ENCODE measurements at places on chromosomes 4 and X. TPM values are rescaled to one million over a fixed set of nuclear protein-coding genes. Genes with fewer than 3 reads are reported as not detected.

- no peak overlapping the region for H3K27ac ChIP-seq
- DNase-seq, result no peak
- H3K36me3 ChIP-seq, result no peaks in the 10 kb centered on the region
- no peaks in the 10 kb centered on the region for H3K27me3 ChIP-seq
- H3K4me1 ChIP-seq, result no peaks in the 10 kb centered on the region
- H3K4me3 ChIP-seq, result no peak overlapping the region
Observed at GRCh38 chrX:1609762-1610161, 5.1 kb upstream of the ASMT start.

DNA sequence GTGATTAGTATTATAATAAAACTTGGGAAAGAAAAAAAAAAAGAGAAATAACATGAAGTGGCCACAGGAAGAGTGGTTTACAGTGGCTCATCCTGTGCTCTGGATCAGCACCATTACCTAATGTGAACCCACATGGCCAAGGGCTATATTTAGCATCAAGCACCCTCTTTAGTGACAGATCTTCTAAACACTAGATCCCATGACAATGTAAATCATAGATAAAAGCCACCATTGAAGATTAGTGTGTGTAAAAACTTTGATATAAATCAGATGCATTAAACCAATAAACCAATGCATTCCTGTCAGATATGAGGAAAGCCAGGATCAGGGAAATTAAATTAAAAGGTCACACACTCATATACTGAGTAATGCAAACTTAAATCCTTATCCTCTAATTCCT is 400.6 kb upstream of the MAGEB18 start:
- no peak overlapping the region for H3K4me3 ChIP-seq

DNA sequence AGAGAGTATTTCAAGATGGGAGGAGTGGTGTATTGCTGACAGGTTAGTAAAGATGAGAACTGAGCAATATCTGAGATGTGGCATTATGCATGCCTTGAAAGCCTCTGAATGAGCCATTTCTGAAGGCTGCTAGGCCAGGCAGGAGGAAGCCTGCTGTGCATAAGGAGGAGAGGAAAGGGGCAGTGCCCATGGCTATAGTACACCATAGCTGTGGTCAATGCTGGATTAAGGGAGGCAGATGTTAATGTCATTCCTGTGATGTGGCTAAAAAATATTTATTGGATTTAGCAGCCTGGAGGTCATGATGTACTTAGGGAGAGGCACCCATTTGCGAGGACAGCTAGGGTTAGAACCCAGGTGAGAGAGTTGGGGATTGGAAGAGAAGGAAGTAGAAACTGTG is 130.0 kb upstream of the LNX1 start:
- no peaks in the 10 kb centered on the region for H3K36me3 ChIP-seq
- no peaks in the 10 kb centered on the region for H3K4me1 ChIP-seq
- H3K27ac ChIP-seq, result no peak overlapping the region
- no peak overlapping the region for H3K4me3 ChIP-seq

DNA sequence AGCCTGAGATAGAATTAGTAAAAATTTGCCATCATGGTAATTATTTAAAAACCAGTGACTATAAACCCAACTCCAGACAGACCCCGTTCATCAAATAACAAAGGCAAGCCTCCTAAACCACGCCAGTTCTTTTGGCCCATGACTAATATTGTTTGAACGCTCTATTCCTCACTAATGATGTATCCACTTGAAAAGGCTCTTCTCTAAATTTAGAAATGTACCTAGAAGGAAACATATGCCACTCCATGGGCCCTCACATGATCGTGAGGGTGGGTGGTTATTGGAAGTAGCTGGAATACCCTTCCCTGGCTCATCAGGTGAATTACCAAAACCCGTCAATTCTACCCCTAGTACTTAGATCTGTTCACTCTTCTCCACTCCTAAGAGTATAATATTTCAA is 249.2 kb downstream of the COL25A1 start:
- no peaks in the 10 kb centered on the region for H3K4me1 ChIP-seq
- no peaks in the 10 kb centered on the region for H3K36me3 ChIP-seq
- DNase-seq, result no peak
- H3K27ac ChIP-seq, result no peak overlapping the region

GRCh38 chr4:171588051-171588545 is 225.1 kb upstream of the GALNTL6 start:
- no peak for DNase-seq
- H3K4me3 ChIP-seq, result no peak overlapping the region
- H3K4me1 ChIP-seq, result no peaks in the 10 kb centered on the region
- H3K36me3 ChIP-seq, result no peaks in the 10 kb centered on the region
- H3K27ac ChIP-seq, result no peak overlapping the region

DNA sequence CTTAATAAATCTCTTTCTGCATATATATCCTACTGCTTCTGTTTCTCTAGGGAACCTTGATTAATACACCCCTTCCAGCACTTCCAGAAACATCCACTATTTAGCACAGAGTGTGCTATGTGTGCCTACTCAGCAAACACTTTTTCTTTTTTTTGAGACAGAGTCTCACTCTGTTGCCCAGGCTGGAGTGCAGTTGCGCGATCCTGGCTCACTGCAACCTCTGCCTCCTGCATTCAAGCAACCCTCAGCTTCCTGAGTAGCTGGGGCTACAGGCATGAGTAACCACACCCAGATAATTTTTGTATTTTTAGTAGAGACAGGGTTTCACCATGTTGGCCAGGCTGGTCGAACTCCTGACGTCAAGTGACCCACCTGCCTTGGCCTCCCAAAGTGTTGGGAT is 266.9 kb upstream of the DIAPH2 start:
- DNase-seq, result no peak
- no peak overlapping the region for H3K4me3 ChIP-seq
- no peaks in the 10 kb centered on the region for H3K36me3 ChIP-seq
- H3K4me1 ChIP-seq, result no peaks in the 10 kb centered on the region
- no peaks in the 10 kb centered on the region for H3K27me3 ChIP-seq
- H3K27ac ChIP-seq, result no peak overlapping the region

- no peaks in the 10 kb centered on the region for H3K36me3 ChIP-seq
- no peak for DNase-seq
- no peak overlapping the region for H3K27ac ChIP-seq
- H3K4me3 ChIP-seq, result no peak overlapping the region
- no peaks in the 10 kb centered on the region for H3K27me3 ChIP-seq
- H3K4me1 ChIP-seq, result no peaks in the 10 kb centered on the region
Observed at GRCh38 chrX:137848266-137848905, 282.5 kb downstream of the ZIC3 start.

GRCh38 chr4:169582706-169583105 is 29.7 kb downstream of the NEK1 start:
- H3K36me3 ChIP-seq, result peaks cover 11% of the 10 kb centered on the region
- no peaks in the 10 kb centered on the region for H3K27me3 ChIP-seq
- no peak overlapping the region for H3K27ac ChIP-seq
- H3K4me3 ChIP-seq, result no peak overlapping the region

- DNase-seq, result no peak
- no peaks in the 10 kb centered on the region for H3K27me3 ChIP-seq
Observed at GRCh38 chrX:31291131-31291530, 219.3 kb upstream of the FTHL17 start.

- H3K27ac ChIP-seq, result no peak overlapping the region
- H3K27me3 ChIP-seq, result no peaks in the 10 kb centered on the region
- H3K4me3 ChIP-seq, result no peak overlapping the region
- no peaks in the 10 kb centered on the region for H3K36me3 ChIP-seq
Observed at GRCh38 chrX:20499763-20500162, 233.1 kb upstream of the RPS6KA3 start.

- H3K36me3 ChIP-seq, result no peaks in the 10 kb centered on the region
- H3K27ac ChIP-seq, result no peak overlapping the region
- no peaks in the 10 kb centered on the region for H3K4me1 ChIP-seq
- no peaks in the 10 kb centered on the region for H3K27me3 ChIP-seq
- H3K4me3 ChIP-seq, result no peak overlapping the region
Observed at GRCh38 chr4:77358315-77358928, 201.4 kb downstream of the CCNG2 start.

GRCh38 chrX:42123369-42123768 is 200.0 kb upstream of the CASK start:
- H3K4me1 ChIP-seq, result peaks cover 13% of the 10 kb centered on the region
- no peak overlapping the region for H3K27ac ChIP-seq
- no peaks in the 10 kb centered on the region for H3K27me3 ChIP-seq
- H3K4me3 ChIP-seq, result no peak overlapping the region
- DNase-seq, result no peak

DNA sequence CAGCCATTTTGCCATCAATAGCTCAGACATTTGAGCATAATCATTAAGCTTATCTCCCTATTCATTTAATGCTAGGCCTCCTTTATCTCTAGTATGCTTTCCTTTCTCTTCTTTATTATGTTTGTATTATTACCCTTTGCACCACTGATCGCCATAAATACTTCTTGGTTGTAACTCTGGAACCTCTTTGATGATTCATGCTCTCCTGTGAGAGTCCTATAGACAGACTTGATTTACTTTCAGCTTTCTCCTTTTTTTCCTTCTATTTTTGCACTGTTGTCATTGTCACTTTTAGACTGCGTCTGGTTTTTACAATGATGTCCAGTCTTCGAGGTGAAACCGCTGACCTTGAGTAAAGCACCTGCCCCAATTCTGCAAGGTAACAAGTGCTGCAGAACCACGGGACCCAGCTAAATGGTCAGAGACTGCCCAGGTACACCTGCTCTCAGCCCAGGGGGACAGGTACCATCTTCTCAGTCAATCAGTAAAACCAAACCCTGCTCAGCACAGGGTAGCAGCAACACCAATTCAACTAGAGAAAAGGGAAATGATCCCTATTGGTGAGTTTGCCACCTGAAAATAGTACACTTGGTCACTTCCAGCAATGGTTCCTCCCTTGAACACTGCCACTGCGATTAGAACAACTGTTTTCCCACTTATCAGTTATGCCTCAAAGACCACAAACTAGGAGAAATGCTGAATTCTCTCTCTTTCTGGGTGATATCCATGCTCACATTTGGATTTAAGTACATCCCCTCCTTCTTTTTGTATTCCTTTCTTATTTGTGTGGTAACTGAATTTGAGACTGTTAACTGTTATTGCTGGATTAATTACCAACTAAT is 125.1 kb downstream of the MAML3 start:
- H3K27me3 ChIP-seq, result no peaks in the 10 kb centered on the region
- DNase-seq, result no peak
- H3K36me3 ChIP-seq, result no peaks in the 10 kb centered on the region
- H3K4me1 ChIP-seq, result no peaks in the 10 kb centered on the region
- H3K4me3 ChIP-seq, result no peak overlapping the region
- no peak overlapping the region for H3K27ac ChIP-seq

DNA sequence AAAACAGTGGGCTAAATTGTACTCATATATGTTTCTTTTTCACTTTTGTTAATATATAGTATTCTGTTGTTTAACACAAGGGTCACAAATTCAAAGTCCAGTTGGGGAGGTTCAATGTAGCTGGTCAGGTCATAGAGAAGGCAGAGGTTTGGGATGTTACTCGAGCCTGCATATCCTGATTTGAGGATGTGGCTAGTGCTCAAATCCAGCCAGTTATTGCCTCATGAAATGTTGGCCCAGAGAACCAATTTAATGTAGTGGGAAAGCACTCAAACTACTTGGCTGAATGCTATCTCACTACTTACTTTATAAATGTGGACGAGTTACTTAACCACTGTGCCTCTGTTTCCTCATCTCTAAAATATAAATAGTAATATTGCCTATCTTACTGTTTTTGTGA is 12.5 kb downstream of the USO1 start:
- H3K27ac ChIP-seq, result no peak overlapping the region
- DNase-seq, result no peak
- H3K4me3 ChIP-seq, result no peak overlapping the region
- H3K4me1 ChIP-seq, result no peaks in the 10 kb centered on the region
- no peaks in the 10 kb centered on the region for H3K27me3 ChIP-seq

GRCh38 chr4:91092398-91092980 is 965.3 kb downstream of the CCSER1 start:
- H3K36me3 ChIP-seq, result no peaks in the 10 kb centered on the region
- no peaks in the 10 kb centered on the region for H3K27me3 ChIP-seq

GRCh38 chr4:177860171-177860570 is 417.9 kb upstream of the AGA start:
- no peak overlapping the region for H3K27ac ChIP-seq
- H3K36me3 ChIP-seq, result no peaks in the 10 kb centered on the region
- H3K27me3 ChIP-seq, result no peaks in the 10 kb centered on the region
- DNase-seq, result no peak
- H3K4me1 ChIP-seq, result no peaks in the 10 kb centered on the region

GRCh38 chrX:154412468-154412867 is 1.1 kb downstream of the TAFAZZIN start:
- H3K27ac ChIP-seq, result peak overlapping the region; percentile 59
- peaks cover 9% of the 10 kb centered on the region for H3K4me1 ChIP-seq

The SH3BP2 gene
- 75.4 TPM for total RNA-seq

The HPGDS gene
- total RNA-seq, result 0.18 TPM

The RBMXL3 gene
- not detected for total RNA-seq

The VMA21 gene
- total RNA-seq, result 67.4 TPM

The BGN gene
- not detected for total RNA-seq

The ASMT gene
- total RNA-seq, result 1.9 TPM

The BEND2 gene
- total RNA-seq, result not detected

The POLN gene
- 1.6 TPM for total RNA-seq
